Ureter (tissue), 1 donor: ENCODE measurements at places on chromosomes 6 and 20. TPM values are rescaled to one million over a fixed set of nuclear protein-coding genes. Genes with fewer than 3 reads are reported as not detected.

GRCh38 chr6:116369964-116370759 lies 585 bp upstream of the DSE start:
- DNase-seq = no peak

DNA sequence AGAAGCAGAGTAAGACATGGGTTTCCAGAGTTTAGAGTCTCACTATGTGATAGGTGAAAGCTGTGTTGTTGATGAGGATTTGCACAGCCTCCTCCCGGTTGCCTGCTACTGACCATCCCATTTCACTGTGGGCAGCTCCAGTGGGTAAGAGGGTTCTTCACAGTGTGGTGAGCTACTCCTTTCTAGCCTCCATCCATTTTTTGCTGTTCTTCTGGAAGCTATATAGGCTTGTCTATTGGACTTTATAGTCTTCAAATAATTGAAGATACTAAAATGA lies 13.4 kb downstream of the UST start:
- no peak for DNase-seq

- no peak for DNase-seq
Measured at GRCh38 chr20:4602297-4602631, 119.4 kb upstream of the PRND start.

DNA sequence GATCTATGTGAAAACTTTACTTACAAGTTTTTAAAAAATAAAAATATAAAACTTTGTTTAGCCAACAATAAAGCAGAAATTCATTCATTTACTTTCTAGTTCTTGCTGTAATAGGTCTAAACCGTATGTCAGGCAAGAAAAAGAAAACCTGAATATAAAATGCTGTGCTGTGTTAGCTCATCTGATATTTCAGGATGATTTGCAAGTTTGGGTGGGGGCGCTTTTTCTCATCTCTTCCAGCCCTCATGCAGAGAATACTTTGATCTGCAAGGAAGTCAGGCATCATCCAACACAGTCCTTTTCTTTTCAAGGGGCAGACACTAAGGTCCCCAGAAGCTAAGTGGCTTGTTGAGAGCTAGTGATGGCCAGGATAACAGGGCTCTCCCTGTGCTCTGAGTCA lies 153.2 kb downstream of the TBC1D7 start:
- no peak for DNase-seq

GRCh38 chr20:61882716-61883615 lies 182.7 kb downstream of the TAF4 start:
- DNase-seq = no peak

DNA sequence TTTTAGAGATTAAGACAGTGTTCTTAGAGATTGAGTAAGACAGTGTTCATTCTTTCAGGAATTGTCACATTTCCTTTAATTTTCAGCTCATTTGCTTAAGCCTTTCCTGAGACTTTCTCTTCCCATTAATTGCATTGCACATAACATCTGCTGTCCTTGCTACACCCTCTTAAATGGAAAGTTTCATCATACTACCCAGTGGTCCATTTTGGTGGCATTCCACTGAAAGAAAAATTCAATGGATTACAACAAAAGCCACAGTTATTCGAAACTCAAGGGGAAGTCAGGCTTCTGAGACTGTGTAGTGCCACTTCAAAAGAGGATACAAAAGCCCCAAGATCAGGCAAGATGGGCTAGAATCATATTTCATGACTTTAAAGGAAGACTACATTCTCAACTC lies 64.0 kb downstream of the RSPO3 start:
- no peak for DNase-seq

DNA sequence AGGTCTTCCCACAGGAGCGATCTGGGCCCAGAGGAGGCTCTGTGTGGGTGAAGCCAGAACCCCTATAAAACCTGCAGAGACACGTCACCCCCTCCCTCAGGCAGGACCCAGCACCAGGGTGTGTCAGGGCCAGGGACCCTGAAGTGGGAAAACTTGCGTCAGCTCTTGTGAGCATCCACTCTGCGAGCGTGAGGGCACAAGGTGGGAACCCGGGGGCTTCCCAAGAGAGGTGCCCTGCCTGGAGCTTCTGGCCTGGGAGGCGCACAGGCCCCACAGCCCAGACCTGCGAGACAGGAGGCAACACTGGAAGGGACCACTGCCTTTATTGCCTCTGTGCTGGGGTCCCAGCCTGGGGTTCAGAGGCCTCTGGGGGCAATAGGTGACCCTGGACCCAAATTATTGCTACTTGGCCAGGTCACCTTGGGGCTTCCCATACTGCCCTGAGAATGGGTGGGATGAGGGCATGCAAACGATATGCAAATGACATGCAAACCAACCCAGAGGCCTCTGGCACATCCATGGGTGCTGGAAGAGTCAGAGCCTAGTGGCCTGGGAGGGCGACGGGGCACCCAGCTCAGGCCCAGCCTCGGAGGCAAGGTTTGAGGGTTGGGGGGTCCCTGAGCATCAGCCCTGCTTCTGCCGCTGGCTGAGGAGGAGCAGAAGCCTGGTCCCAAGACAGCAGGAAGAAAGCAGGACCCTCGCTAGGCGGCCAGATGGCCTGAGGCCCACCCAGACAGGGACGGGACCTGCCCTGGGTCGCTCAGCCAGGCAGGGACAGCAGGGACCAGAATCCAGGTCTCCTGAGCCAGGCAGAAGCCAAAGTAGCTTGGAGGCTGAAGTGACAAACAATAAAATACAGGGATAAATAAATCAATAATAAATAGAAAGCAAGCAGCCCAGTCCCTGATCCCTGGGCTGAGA lies 5.1 kb upstream of the C20orf144 start:
- no peak for DNase-seq

GRCh38 chr20:6473197-6473596 lies 294.3 kb upstream of the BMP2 start:
- DNase-seq = no peak

DNA sequence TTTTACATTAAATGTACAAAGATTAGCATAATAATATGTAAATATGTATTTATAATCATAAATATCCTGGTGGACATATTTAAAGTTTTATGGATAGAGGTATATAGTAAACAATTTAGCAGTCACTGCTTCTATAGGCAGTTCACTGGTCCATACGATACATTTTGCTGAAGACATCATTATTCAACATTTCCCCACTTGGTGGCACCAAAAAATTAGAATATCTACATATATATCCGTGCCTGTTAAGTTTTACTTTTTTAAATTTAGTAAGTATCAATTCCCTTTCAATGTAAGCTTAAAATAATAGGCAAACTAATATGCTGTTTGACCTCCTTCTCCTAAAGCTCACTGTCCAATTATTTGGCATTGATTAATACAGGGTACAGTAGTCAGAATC lies 64.2 kb downstream of the LMBRD1 start:
- DNase-seq = no peak

- DNase-seq = no peak
Measured at GRCh38 chr6:16190214-16190613, 48.2 kb upstream of the GMPR start.

DNA sequence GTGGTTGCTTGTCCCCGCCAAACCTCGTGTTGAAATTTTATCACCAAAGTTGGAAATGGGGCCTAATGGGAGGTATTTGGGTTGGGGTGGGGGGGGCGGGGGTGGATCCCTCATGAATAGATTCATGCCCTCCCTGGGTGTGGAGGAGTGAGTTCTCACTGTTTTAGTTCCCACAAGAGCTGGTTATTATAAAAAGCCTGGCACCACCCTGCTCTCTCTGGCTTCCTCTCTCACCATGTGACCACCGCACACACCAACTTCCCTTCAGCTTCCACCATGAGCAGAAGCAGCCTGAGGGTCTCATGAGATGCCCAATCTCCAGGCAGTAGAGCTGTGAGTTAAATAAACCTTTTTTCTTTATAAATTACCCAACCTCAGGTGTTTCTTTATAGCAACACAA lies 111.3 kb downstream of the PRDM1 start:
- DNase-seq = no peak

GRCh38 chr6:14276667-14277404 lies 159.3 kb downstream of the CD83 start:
- DNase-seq = no peak

DNA sequence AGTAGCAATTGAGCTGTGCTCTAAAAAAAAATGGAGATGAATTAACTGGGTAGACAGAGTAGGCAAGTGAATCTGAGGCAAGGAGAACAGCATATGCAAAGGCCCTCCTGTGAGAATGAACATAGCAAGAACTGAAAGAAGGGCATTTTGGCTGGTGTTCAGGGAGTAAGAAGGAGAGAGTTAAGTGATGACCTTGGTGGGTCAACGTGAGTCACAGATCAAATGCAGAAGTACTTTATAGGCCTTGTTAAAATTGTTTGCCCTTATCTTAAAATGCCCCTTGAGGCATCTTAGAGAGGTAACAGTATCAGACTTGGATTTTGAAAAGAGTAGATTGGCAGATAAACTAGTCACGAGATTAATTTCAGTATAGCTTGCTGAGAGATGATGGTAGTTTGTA lies 24.5 kb downstream of the NDUFAF5 start:
- no peak for DNase-seq

- no peak for DNase-seq
Measured at GRCh38 chr6:120056085-120056484, 706.5 kb upstream of the MAN1A1 start.

DNA sequence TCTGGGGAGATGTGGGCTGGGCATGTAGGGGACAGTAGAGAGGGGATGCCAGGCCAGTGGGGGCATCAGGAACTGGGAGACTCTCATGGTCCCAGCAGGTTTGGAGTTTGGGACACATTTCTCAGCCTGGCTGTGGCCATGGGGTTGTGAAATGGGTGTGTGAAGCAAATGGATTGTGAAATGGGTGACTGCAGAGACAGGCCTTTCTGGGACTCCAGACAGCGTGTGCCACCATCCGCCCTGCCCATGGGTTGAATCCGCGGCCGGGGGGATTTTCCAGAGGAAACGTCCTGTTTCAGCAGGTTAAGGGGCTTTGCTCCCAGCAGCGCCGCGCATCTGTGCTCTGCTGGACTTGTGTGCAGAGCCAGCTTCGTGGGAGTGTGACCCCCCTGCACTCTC lies 3.7 kb upstream of the PMEPA1 start:
- no peak for DNase-seq

- DNase-seq = peak; percentile 73
Measured at GRCh38 chr20:44642203-44643153, 9.0 kb downstream of the ADA start.

DNA sequence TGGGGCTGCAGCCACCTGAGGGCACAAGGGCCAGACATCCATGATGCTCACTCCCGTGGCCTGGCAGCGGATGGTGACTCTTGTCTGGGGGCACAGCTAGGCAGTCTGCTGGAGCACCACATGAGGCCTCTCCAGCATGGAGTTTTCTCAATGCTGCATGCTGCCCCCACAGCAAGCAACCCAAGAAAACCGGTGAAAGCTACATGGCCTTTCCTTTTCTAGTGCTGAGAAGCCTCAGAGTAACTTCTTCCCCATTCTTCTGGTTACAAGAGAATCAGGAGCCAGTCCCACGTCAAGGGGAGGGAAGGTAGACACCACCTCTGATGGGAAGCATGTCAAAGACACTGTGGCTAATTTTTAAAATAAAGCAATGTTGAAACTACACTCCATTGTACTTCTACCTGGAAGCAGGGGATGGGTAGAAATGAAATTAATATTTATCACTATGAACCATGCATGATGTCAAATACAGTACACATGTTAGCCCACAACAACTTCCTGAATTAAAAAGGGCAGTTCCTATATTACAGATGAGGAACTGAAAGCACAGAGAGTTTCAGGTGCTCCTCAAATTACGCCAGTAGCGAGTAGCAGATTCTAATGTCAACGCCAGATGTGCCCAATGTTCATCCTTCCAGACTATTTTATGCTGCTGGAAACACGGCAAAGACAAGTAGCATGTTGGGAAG lies 101.5 kb downstream of the LAMP5 start:
- DNase-seq = no peak

DNA sequence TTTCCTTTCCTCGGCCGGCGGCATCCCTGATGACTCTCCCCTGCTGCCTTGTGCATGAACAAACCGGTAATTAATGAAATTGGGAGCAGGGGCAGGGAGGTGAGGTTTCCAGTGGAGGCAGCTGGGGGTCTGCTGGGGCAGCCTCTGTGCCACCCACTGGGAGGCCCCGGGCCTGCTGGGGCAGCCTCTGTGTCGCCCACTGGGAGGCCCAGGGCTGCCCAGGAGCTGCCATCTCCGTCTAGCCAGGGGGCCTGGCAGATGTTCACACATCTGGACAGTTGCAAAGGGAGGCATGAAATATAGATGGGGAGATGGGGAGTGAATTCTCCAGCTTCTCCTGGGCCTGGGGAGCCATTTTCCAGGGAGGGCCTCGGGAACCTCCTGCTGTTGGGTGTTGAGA lies 33.8 kb downstream of the TOX2 start:
- no peak for DNase-seq

- peak; percentile 72 for DNase-seq
Measured at GRCh38 chr6:3139090-3139903, 18.0 kb downstream of the TUBB2A start.

DNA sequence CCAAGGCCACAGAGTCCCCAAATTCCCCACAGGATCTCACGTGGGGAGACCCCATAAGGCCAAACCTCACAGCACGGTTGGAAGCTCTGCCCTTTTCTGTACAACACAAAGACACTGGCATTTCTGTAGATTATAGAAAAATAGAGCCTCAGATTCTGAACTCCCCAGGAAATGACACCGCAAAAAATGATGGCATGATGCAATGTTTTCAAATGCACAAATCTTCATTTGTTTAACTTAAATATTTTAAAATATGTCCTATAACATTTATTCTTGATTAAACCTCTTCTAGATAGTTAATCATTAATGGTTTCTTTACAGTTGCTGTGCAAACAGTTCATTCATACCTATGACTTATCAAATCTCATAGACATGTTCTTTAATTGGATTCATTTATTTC lies 33.8 kb downstream of the SIM1 start:
- no peak for DNase-seq

- DNase-seq = no peak
Measured at GRCh38 chr6:47169785-47170616, 127.9 kb upstream of the ADGRF1 start.

DNA sequence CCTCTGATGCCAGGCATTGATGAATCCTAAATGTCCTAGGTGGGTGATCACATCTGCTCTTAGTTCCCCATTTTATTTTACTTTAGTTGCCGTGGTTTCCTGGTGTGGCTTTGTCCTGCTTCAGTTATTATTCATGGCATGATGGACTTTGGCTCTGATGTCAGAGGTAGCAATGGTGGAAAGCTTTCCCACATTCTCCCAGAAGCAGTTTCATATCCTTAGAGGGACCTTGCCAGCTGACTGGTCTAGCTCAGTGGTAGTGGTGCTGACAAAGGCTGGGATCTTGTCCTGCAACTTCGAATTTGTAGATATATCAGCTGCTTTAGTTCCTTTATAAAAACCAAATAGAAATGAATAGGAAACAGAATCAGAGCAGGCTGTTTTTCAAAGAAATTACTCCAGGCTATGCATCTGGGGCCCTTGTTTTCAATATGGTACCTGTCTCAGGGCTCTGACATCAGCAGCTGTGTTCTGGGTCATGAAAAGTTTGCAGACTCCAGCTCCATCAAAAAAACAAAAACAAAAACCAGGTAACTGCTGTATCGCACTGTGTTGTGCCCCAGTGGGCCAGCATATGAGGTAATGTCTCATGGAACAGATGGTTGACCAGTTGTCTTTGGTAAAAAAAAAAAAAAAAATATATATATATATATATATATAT lies 133.7 kb downstream of the PLCB4 start:
- DNase-seq = no peak

- DNase-seq = no peak
Measured at GRCh38 chr6:51929934-51930574, 157.4 kb downstream of the PKHD1 start.

The PAK5 gene
- total RNA-seq = 0.13 TPM

The PPP1R18 gene
- 31.5 TPM for total RNA-seq

The DDX43 gene
- 0.94 TPM for total RNA-seq

The FRK gene
- total RNA-seq = 11.5 TPM

The MYB gene
- 0.89 TPM for total RNA-seq

The ZSCAN9 gene
- total RNA-seq = 22.4 TPM

The NCOA5 gene
- total RNA-seq = 30.0 TPM

The PNLDC1 gene
- not detected for total RNA-seq

The RXRB gene
- total RNA-seq = 50.8 TPM

The LSM14B gene
- 39.0 TPM for total RNA-seq

The TP53TG5 gene
- total RNA-seq = 1.2 TPM
